Cardiac septum (tissue), 1 donor: ENCODE measurements at places on chromosomes 6 and 20. TPM values are rescaled to one million over a fixed set of nuclear protein-coding genes. Genes with fewer than 3 reads are reported as not detected.

Gene CCM2L
- 7.0 TPM for total RNA-seq

Gene DLL1
- total RNA-seq = 6.4 TPM

Gene CRISP3
- 0.32 TPM for total RNA-seq

Gene CNR1
- 2.9 TPM for total RNA-seq

Gene JPH2
- 182 TPM for total RNA-seq

Gene TBX18
- total RNA-seq = 4.6 TPM

- no peak for DNase-seq
Observed at GRCh38 chr20:20211274-20211987, 156.5 kb upstream of the INSM1 start.

- DNase-seq = peak; percentile 1
Observed at GRCh38 chr6:166411721-166412151, 29.0 kb upstream of the MPC1 start.

- no peak for DNase-seq
Observed at GRCh38 chr6:147869201-147869600, 360.7 kb downstream of the SAMD5 start.

GRCh38 chr6:110039981-110040383 lies 61.9 kb downstream of the GPR6 start:
- DNase-seq = no peak

- DNase-seq = no peak
Observed at GRCh38 chr6:102114402-102114801, 720.9 kb downstream of the GRIK2 start.

DNA sequence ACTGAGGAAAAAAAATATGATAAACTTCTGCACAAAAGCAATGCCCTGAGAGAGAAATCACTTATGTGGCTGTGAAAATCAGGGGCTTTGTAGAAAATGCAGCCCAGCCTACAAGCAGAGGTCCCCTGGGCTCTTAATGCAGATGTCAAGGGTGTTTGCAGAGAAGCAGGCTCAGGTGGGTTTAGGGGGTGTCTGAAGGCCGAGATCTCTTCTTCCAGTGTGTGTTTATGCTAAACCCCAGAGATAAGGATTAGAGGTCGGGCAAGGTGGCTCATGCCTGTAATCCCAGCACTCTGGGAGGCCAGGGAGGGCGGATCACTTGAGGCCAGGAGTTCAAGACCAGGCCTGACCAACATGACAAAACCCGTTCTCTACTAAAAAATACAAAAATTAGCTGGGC lies 78.5 kb downstream of the TMEM242 start:
- no peak for DNase-seq

DNA sequence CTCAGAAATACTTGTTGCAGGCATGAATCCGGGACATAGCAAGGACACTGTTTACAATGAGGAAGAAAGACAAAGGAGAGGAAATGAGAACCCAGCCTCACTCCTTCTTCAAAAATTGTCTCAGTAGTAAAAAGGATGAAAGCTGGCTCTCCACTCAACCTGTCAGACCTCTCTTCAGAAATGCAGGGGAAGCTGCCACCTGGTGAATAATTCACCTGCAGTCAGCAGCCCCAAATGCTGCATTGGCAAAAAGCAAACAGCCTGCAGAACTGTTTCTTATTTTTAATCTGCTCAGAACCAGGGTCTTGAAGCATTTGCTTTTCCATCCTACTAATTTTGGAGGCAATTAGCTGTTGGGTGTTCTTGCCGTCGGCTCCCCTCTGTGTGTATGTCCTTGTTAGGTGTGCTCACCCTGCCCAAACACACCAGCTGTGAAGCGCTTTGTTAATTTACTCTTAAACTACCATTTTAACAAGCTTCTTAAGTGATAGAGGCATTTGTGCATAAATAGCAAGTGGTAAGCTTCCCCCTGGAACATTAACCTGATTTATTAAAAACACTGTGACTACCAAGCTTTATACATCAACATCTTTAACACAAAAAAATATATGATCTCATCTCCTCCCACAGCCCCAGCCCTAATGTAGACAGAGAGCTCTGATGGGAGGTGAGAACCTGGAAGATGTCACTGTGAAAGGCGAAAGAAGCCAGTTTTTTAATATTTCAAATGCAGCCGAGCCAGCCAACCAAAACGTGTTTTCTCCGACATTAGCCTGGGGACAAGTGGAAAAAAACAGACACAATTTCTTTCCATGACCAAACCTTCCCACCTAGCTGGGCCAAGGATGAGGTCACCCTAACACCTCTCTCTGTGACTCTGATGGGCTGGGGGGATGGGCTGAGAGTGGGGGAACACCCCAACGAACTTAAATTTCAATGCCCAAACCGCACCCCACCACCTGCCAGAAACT lies 451.0 kb upstream of the SULF2 start:
- DNase-seq = no peak
